ENCODE measurements at places on chromosomes 5 and 9.
A peak's percentile ranks its signal among the peaks of the same experiment; 100 is the strongest.

DNA sequence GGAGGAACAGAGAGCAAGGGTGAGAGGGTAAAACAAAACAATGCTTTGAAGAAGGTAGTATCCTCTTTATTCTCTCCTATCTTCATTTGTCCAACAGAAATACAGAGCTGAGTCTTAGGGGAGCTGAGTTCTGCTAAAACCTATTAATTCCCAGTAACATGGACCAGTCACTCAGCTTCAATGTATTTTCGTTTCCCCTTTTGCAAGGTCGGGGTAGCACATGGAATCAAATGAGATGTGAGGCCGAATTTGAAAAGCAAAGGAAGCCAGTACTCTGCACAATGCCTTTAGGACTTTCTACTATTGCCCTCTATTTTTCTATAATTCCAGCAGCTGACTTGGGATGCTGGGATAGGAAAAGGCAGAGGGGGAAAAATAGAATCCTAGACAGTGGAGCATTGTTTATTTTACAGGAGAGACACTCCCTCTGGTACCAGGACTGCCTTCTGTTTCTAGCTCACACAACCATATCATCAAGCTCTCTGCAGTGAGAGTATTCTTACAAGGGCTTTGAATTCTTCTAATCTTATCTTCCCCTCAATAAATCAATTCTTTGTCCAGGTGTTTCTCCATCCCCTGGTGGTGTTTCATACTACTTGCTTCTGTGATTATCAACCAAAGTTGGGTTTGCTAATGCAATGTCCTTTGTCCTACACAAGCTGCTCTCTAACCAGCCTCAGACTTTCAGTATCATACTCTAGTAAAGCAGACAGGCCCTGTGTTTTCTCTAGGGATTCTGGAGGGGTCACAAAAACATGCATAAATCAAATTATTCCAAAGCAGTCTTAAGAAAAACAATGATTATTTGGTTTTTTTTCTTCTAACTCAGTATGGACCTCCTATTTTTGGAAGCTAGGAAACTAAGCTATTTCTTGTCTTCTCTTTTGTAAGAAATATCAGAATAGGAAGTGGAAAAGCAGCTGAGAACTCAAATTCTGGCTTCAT is 341.5 kb downstream of the OSTF1 start:
- DNase-seq = no peak

DNA sequence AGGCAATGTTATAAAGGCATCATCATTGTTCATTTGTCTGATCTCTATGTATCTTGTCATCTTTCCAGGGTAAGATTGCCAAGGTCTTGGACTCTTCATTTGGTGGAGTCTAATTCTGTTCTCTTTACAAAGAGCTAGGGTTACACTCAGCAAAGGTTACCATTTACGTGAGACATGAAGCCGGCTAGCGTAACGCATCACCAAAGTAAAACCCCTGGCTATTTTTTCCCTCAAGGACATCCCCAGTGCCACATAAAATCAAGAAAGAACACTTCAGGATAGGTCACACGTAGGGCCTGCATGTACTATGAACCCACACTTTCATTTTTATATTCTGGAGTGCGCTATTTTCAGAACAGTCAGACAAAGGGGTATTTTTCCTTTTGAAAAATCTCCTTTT is 20.0 kb upstream of the MYOT start:
- DNase-seq = no peak

GRCh38 chr5:28678899-28679298 is 1640.5 kb upstream of the CDH9 start:
- no peak for DNase-seq

DNA sequence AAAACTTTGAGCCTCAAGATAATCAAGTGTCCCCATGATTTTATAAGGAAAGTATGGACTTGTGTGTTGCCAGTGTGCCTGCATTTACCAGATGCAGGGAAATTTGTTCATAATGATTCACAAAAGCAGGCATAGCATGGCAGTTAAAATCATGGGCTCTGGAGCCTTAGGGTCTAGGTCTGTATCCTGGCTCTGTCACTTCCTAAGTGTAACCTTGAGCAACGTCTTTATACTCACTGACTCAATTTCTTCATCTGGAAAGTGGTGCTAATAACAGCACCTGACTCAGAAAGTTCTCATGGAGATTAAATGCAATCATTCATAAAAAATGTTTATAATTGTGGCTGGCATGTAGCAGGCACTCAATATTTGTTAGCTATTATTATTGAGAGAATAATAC is 234.9 kb downstream of the SAXO1 start:
- no peak for DNase-seq

DNA sequence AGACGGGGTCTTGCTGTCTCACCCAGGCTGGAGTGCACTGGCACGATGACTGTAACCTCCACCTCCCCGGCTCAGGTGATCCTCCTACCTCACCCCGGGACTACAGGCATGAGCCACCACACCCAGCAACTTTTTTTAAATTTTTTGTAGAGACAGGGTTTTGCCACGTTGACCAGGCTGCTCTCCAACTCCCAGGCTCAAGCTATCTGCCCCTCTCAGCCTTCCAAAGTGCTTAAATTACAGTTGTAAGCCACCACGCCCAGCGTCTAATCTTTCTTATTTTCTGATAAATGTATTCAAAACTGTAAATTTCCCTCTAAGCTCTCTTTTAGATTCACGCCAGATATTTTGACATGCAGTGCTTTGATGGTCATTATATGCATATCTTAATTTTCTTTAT is 10.3 kb downstream of the FRRS1L start:
- DNase-seq = no peak

- DNase-seq = no peak
Measured at GRCh38 chr5:173229966-173230689, 4.9 kb downstream of the NKX2-5 start.

DNA sequence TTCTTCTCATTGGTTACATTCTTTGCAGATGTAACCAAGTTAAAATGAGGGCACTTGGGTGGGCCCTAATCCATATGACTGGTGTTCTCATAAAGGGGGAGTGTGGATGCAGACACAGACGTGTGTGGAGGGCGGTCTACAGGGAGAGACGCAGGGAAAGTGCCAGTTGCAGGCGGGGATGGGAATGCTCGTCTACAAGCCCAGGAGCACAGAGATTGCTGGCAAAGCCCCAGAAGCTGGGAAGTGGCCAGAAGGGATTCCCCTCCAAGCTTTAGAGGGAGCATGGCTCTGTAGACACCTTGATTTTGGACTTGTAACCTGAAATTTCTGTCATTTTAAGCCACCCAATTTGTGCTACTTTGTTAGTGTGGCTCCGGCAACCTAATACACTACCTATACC is 96.8 kb upstream of the CTSL start:
- no peak for DNase-seq

DNA sequence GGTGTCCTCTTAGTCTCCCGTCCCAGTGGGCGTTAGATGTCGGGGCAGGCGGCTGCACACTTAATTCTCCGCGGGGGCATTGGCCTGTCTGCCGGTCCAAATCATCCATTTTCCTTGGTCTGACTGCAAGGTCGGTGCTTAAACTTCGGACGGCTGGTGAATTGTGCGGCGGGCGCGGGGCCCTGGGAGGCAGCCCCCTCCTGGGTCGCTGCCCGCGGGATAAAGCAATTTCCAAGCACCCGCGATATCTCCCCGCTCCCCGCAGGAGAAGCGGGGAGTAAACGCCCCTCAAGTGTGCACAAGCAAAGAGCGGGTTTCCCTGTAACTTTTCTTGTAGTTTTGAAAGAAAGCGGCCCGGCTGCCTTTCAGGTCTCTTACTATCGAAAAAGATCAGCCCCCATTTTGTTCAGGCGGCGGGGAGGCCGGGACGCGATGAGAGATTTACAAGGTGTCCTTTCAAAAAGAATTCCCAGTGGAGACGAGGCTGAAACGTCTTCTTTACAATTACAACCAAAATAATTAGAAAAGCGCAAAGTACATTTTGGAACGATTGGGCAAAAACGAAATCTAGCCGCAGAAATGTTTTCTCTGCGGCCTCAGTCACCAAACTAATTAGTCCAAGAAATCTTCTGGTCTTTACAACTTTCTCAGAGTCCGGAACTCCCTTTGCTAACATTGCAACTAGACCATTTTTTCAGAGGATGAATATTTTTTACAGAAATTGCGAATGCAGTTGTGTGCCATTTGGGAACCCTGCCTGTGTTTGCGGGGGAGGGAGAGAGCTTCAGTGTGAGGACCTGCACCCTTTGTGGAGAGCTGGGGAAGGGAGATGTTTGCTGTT is 1.8 kb downstream of the IRX1 start:
- no peak for DNase-seq

- DNase-seq = peak; percentile 84
Measured at GRCh38 chr5:135398855-135399793, at the start of gene MACROH2A1. TSS of gene MACROH2A1 (minus strand) at chr5:135399231. CDS start at chr5:135389093, 10,138 bp downstream.

DNA sequence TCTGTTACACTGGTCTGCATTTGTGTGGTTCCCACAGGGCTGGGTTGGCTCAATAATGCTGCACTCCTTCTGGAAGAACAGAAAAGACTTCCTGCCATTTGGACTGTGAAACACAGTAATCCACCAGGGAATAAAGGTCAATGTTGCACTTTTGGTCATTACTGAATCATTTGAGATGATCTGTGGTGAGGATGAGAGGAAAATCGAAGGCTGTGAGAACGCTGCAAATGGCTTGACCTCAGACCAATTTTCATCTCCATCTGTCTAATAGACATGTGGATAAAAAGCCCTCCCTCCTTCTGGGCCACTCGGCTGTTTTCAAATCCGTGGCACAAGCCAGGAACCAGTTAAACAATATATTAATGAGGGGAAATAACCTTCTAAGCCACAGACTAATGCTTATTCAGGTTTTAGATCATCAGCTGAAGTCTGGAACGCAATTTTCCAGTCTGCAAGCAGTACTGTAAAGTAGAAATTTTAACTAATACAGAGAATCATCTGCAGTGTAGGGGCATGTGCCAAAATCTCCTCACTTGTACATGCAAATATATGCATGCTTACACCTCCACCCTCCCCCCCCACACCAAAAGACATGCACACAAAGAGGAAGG is 20.2 kb downstream of the TLE1 start:
- no peak for DNase-seq

- peak; percentile 61 for DNase-seq
Measured at GRCh38 chr5:64505769-64506566, at the start of gene RGS7BP. TSS of gene RGS7BP (plus strand) at chr5:64506015. CDS start at chr5:64506625, 610 bp downstream.

DNA sequence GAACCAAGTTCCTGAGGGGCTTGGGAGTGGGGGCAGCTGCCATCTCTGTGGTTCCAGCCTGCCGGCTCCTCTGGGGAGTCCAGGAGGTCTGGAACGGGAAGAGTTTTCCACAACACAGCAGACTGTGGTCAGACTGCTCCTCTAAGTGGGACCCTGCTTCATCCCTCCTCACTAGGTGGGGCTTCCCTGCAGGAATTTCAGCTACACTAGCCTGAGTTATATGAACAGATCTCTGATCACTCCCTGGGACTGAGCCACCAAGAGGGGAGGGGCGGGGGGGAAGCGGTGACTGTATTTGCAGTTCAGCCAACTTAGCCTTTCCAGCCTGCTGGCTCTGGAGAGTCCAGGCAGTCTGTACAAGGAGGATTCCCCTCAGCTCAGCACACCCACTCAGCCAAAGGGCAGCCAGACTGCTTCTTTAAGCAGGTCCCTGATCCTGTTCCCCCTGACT is 19.4 kb downstream of the DTWD2 start:
- DNase-seq = no peak

DNA sequence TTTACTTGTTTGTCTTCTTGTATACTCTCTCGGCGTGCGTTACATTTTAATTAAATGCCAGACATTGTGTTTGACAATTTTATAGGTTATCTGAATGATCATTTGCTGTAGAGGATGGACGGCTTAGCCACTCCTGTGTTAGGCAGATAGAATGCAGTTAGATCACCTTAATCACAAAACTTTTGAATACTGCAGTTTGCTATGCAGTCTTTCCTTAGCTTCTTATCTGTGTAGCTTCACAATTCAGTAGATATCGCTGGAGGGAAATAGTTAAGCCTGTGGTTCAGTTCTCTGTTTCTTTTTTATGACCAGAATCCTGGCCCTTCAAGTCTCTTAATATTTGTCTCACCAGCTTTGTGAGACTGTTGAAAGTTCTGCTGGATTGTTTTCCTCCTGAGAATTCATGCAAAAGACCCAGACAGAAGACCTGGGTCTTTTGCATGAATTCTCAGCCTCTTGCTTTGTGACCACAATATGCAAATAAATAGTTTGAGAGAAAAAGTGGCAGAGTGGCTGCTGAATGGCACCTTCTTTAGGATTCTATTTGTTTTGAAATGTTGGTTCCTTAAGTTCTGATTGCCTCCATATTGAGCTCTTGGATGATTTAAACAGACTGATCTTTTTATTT is 40.2 kb downstream of the RASA1 start:
- DNase-seq = no peak

- no peak for DNase-seq
Measured at GRCh38 chr5:143913008-143913752, 101.2 kb downstream of the HMHB1 start.
